ENCODE measurements at places on chromosomes 2 and 18.

DNA sequence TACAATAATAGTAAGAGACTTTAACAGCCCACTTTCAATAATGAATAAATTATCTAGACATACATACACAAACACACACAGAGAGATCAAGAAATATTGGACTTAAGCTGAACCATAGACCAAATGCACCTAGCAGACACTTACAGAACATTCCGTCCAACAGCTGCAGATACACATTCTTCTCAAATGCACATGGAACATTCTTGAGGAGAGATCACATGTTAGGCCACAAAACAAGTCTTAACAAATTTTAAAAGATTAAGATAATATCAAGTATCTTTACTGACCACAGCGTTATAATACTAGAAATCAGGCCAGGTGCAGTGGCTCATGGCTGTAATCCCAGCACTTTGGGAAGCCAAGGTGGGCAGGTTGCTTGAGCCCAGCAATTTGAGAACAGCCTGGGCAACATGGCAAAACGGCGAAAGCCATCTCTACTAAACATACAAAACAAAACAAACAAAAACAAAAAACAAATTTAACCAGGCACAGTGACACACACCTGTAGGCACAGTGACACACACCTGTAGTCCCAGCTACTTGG, 7.4 kb downstream of the CERKL start:
- no peak for DNase-seq

DNA sequence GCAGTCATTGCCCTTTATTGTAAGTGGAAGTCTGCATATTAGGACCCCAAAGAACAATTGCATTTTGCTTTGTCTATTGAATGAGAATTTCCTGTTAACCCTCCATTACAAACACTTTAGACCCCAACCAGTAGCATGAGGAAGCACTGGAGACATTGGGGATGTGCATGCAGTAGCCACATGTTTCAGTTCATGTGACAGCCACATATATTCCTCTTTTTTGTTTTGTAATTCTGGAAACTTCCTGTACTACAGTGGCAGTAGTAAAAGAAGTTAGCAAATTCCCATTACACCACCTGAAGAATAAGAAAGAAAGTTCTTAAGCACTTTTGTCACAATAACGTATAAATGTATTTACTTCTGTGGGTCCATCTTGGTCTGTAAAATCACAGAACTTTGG, 281.1 kb upstream of the SLC14A2 start:
- DNase-seq: no peak

DNA sequence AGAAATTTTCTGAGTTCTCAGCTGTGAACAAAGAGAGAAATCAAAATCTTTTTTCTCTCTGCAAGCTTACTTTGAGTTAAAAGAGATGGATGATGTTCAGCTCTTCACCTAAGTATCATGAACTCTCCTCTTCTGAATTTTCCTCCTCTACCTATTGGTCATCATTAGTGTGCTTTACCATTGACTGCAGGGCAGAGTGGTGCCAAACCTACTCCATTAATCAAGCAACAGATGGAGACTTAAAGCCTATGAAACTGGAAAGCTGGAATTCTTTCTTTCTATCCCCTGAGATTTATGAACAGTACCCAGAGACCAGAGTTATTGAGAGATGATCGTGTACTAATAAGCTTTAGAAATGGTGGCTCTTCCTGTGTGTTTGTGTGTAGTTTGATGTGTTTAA, 31.3 kb upstream of the LINC00305 start:
- no peak for DNase-seq

DNA sequence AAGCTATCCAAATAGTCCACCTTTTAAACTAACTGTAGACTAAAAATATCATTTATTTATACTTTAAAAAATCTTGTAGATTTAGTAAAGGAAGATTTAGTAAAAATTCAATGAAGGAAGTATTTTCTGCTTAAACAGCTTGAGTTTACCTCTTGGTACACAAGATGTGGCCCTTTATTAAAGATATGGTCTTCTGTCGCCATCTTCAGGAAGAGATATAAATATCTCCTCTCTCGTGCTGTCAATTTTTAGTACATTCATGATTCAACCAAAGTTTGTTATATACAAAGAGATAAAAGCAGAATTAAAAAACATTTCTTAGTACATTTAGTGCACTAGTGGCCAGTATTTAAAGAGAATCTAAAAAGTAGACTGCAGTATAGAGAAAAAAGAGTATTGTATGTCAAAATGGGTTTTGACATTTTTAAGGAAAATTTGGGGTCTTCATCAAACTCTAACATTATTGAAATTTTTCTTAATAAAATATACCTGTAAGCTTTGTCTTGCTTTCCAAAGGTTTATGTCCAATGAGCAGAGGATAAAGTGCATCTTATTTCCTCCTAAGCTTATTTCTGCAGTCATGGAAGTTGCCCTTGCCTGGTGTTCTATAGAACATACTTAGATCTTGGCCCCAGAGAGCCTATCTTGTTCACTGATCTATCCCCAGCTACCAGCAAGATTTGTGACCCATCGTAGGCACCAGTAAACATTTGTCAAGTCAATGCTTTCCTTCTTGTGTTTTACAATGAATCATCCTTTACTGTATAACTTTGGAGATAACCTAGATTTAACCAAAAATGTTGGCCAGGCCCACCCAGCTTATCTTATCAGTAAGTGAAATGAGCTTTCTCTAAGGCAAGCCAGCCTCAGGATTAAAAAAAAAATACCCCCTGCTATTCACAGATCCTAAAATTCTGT, 18.5 kb upstream of the EML6 start:
- DNase-seq: no peak

DNA sequence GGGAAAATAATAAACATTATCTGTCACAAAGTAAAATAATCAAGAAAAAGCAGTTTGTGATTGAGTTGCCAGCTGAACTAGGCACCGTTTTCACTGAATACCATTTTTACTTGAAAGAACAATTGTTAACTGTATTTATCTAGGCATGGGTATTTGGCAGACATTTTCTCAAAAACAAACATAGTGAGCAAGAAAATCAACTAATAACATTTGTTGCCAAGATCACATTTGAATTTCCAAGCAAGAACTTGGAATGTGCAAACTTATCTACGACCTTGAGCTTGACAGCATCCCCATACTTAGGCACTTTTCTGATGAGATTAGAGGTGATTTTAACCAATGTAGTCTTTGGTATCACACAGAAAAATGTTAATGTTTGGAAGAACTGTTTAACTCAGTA, 16.7 kb downstream of the SS18 start:
- DNase-seq: no peak

DNA sequence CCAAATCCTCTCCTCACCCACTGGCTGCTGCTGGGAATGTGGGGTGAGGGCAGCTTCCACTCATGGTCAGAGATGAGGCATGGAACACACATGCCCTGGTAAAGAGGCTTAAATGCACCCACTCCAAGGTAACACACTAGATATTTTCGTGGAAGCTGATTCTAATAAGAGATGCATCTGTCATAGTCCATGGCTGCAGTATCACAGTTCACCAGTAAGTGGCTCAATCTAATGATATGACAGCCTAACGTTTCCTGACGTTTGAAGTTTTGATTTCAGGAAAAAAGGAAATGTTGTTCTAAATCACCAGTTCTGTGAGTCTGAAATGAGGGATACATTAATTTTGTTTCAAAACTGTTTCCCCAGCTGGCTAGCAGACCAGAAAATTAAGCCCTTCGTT, 38.2 kb downstream of the LCT start:
- DNase-seq: no peak

- DNase-seq: no peak
Measured at GRCh38 chr2:27461118-27461517, 18.9 kb downstream of the KRTCAP3 start.

DNA sequence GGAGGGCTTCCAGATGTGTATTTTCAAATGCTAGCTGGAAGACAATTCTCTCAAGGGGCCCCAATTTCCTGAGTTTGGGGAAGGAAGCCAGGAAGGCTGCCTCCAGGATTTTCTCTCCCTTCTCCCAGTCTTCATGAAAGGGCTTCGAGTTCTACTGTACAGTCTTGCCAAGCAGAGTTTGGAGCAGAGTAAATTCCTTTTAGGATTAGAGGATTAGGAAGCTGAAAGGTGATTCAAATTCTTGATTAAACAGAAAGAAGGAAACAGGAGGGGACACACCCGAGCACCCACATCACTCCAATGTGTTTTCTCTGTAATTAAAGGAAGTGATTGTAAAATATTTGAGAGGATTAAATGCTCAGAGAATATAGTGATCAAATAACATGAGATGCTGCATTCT, 217.8 kb downstream of the SETBP1 start:
- DNase-seq: no peak

GRCh38 chr2:228728961-228729360, 542.1 kb downstream of the PID1 start:
- DNase-seq: no peak

DNA sequence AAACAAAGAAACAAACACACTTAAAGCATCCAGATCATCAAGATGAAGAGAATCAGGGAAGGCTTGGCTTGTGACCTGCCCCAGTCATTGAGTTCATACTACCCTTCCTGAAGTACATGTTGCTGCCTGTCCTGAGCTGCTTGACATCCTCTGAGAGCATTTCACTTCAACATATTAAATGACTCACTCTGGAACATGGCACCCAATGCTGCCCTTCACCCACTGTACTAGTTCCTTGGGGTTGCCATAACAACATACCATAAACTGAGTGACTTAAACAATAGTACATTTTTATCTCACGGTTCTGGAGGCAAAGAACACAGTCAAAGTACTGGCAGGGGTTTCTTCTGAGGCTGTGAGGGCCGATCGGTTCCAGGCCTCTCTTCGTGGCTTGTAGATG, 371.3 kb downstream of the RNF144A start:
- DNase-seq: no peak

GRCh38 chr2:19632403-19632991, 269.3 kb downstream of the TTC32 start:
- no peak for DNase-seq

DNA sequence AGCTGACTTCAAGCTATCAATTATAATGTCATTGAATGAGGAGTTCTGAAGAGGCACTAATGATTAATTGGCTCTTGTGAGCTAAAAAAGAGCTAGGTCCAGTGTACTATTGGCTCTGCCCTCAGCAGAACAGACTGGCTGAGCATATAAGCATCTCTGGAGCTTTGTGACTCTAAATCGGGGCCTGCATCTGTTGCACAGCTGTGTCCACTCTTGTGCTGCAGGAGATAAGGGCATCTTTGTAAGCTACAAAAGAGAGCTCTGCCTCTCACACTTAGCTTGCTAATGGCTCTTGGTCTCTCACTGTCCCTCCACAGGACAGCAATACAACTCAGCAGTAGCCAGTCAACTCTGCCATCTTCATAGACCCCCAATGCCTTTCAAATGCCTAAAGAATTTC, 61.5 kb upstream of the L3MBTL4 start:
- DNase-seq: no peak

- DNase-seq: no peak
Measured at GRCh38 chr2:233250985-233251305, 528 bp upstream of the ATG16L1 start.

- DNase-seq: no peak
Measured at GRCh38 chr18:57062844-57063243, 84.0 kb upstream of the BOD1L2 start.

DNA sequence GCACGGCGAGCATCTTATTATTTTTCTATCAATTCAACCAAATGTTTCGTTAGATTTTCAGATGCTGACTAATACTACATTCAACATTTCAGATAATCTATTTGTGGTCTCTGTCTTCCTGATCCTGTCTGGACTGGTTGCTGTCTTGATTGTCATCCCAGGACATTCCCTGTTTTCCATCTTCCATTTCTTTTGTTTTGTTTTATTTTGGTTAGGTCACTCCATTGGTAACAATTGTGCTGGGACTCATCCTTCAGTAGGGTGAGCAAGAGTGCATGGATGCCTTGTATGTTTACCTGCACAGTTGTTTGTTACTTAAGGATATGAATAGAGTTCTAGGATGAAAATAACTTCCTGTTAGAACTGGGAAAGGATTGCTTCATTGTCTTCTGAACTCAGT, 55.9 kb upstream of the ACYP2 start:
- DNase-seq: no peak

GRCh38 chr2:37708146-37708545, 36.7 kb upstream of the CDC42EP3 start:
- DNase-seq: no peak

- no peak for DNase-seq
Measured at GRCh38 chr18:49813069-49813318, 339 bp downstream of the ACAA2 start.

DNA sequence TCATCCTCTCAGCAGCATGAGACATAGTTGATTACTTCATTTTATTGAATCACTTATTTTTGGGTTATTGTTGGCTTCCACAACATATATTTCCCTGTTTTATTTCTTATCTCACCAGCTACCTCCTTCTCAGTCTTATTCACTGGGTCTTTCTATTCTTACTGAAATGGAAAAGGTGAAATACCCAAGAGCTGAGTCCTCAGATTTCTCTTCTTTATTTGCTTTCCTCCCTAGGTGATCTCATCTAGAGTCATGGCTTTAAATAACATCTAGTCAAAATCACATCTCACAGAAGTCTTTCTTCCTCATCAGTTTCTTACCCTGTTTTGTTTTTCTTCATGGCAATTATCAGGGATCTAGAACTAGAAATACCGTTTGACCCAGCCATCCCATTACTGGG, 105.0 kb upstream of the RBBP8 start:
- DNase-seq: no peak

DNA sequence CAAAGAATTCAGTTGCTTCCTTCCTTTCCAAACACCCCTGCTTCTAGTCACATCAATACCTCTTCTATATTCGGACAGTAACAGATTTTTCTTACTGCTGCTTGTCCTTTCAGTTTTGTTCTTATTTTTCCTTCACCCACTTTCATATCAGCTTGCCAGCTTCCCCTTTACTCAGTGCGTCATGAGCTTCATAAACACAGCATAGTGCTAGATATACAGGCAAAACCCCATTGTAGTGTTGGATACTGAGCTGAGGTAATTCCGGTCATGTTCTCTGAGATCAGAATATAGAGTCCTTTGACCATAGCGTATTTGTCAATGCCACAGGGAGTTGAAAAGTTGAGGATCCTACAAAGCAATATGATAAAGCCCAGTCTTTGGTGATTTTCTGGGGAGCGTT, 2.4 kb downstream of the FARP2 start:
- DNase-seq: no peak

- no peak for DNase-seq
Measured at GRCh38 chr2:185689906-185690539, 48.6 kb upstream of the FSIP2 start.

GRCh38 chr2:144456680-144457079, 63.2 kb downstream of the ZEB2 start:
- DNase-seq: no peak
